ENCODE measurements at places on chromosomes 2 and 18.

DNA sequence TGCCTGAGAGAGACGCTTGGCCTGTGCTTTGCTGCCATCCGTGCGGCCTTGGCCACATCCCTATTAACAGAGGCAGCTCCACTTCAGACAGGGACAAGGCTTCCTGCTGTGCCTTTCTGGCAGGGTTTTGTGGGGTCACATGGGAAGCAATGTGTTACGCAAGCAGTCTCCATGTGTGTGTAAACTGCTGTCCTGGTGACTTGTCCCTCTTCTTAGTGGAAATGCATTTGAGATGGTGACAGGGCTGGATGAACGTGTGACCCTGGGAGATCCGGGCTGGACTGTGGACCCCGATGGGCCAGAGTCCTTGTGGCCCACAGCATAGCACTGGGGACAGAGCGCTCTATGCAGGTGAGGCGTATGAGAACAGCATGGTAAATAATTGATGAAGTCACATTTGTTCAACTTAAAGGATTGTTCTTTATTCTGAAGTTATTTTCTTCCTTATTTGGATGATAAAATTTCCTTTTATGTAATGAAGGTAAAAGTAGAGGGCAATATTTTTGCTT lies 23.2 kb downstream of the ASB1 start:
- DNase-seq, result no peak

DNA sequence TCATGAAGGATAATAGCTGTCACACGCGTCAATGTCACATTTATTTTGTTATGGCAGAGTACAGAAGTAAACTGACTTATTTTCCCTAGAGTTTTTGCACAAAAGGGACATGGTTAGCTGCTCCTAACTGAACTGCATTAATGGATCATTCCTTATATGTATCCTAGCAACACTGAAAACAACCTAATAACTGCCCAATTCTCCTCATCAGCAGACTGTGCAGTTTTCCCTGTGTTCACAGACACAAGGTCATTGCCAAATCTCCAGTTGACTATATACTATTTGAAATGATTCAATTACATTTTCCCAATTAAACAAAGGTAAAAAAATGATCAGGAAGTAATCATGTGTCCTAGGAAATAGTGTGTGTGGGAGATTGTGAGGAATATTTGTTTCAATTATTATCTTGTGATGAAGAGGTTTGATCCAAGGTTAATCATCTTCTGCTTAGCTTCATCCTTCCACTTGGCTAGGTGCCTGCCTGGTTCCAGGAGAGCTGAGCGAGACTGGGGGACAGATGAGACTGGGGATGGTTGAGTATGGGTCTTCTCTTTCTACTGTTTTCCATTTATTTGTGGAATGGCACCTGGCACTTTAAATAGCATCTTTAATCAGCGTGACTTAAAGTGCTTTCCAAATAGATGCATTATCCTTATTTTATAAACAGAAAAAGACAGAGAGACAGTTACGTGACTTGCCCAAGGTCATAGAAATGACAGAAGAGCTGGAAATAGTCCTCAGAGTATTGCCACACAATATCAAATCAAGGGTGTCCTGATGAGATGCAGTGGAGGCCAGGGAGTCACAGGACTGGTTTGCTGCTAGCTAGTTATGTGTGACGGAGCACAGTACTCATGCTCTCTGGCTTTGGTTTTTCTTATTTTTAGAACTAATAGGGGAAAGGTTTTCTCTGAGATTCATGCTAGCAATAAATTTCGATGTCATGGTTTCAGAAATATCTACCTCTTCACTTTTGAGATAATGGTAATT lies 335.6 kb downstream of the PIK3C3 start:
- no peak for DNase-seq

DNA sequence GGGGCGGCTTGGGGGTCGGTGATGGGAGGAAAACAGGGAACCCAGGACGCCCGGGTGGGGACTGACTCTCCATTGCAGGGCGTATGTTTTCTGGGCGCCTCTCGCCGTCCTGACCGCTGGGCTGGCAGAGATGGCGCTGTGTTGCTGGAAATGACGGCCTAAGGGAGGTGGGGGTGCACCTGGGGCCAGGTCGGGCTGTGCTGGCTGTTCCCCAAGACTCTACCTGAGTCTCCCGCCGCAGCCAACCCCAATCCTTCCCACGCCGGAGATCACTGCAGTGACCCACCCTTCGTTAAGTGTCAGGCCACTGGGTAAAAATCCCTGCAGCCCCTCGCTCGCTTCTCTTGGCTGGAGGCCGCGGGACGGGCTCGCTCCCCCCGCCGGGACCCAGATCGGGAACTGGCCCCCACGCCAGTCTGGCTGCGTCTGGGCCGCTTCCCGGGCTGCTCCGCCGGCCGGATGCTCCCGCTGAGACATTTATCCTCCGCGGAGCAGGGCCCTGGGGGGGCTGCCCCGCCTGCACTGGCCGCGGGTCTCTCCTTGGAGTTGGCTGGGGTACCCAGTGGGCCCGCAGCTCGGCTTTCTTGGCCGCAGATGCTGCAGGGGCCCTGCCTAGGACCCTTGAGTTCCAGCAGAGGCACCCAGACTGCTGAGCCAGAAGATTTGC lies 7.8 kb upstream of the ARMC9 start:
- DNase-seq, result no peak

GRCh38 chr2:167692191-167692590 lies 555.2 kb downstream of the STK39 start:
- no peak for DNase-seq

DNA sequence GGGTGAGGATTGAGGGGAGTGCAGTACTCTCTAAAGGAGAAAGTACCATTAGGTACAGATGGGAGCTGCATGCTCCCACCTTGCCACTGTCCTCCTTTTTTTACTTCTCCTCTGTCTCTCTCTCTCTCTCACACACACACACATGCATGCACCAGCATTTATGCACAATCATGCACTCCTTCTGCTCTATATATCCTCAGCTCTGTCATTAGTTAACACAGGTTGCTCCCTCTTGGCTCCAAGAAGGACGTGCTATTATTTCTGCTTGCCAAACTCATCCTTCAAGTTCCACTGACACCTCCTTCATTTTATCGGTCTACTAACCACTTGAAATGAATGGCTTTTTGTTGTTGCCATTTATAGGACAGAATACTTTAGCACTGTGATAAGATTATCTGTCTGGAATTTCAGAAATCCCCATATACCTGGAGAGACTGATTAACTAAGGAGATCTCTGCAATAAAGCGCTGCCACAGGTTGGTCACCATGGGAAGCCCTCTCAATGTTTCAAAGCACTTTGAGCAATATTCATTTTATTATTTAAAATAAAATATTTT lies 178.5 kb upstream of the TRIB2 start:
- DNase-seq, result no peak

GRCh38 chr2:38960609-38961320 lies 71.1 kb downstream of the ARHGEF33 start:
- DNase-seq, result no peak

DNA sequence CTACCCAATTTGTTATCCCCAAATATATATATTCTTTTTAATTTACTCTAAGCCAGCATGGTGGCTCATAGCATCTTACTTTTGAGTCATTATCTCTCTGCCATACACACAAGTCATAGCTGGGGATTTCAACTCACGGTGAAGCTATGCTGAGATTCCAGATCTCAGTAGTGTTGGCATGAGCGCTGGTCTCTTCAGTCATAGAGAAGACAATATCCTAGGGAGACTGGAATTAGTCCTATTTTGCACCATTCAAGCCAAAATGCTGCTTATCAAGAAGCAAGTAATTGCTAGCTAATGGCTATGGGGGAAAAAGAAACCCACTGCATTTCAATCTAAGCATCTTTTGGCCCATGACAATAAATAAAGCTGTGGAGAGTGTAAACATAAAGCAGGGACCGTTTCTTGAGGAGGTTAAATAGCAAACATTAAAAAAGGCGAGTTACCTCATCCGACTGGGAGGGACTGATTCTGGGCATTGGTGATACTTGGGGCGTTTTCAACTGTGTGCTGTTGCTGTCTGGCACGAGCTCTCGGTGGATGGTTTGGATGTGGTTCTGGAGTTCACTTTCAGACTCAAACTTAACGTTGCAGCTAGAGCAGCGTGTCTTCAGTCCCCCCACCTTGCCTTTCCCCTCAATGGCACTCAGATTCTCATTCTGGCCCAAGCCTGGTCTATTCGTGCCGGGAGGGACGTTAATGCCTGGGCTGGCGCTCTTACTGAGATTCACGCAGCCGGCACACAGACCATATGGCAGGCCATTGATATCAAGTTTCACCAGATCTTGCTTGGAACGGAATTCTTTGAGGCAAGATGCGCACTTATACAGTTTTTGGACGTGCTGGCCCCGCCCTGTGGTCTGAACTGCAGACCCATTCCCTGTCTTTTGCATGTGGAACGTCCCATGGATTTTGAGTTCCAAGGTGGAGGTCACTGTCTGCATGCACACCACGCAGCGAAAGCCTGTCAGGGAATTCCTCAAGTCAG lies 127.8 kb downstream of the ZNF521 start:
- no peak for DNase-seq

DNA sequence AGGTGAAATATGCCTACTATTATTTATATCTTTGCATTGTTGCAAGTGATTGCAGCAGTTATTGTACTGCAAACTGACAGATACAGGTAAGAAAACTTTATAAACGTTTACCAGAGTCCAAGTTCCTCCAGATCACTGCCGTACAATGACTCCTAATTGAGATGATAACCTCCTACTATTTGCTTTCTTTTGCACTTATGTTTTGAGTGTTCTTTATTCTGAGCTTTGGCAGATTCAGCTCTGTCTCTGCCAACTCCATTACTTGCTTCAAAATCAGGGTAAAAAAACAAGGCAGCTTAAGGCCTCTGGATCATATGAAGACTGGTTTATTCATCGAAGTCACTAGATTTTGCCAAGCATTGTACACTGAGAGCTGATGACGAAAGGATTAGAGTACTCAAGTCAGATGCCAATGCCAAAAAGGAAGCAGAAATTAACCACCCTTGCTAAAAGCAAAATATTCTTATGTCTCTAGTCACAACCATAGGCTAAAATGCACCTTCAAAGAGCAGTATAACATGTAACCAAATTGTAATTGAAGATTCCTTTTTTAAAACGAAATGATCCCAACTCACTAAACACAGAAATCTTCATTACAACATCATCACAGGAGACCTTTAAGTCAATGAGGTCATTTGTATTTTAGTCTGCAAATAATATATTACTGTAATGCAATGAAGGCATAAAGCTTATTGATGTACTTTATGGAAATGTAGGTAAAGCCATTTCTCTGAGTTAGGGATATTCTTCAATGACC lies 10.5 kb upstream of the IKZF2 start:
- DNase-seq, result no peak

DNA sequence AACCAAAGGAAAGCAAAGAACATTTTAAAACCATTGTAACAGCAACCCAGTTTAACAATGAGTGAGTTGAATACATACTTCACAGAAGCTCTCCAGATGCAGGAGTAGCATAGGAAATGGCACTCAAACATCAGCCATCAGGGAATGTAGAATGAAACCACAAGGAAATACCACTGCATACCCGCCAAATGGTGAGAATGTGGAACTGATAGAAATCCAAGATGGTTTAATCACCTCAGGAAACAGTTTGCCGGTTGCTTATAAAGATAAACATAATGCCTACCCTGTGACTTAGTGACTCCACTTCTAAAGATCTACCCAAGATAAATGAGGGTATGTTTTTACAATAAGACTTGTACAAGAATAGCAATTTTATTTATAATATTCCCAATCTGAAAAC lies 132.0 kb downstream of the GALNT1 start:
- DNase-seq, result no peak

GRCh38 chr2:241107031-241107783 lies 5.1 kb upstream of the MTERF4 start:
- DNase-seq, result no peak

- no peak for DNase-seq
Observed at GRCh38 chr2:43542285-43542933, 53.4 kb downstream of the THADA start.

DNA sequence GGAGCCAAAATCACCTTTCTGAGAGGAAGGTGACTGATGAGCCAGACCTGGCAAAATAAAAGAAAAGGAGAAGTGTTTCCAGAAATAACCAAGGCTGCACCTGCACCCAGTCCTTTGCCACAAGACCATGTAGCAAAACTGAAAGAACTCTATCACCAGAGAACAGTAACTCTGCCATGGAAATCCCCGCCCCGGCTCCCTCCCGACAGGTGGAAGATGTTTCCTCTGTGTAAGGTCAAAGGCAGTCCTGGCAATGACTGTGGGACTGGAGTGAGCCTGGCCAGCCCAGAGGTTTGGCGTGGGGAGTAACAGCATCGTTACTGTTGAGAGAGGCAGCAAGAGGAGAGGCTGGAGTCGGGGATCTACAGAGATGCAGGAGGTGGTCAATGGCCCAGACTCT lies 42.3 kb downstream of the SPRED2 start:
- no peak for DNase-seq

DNA sequence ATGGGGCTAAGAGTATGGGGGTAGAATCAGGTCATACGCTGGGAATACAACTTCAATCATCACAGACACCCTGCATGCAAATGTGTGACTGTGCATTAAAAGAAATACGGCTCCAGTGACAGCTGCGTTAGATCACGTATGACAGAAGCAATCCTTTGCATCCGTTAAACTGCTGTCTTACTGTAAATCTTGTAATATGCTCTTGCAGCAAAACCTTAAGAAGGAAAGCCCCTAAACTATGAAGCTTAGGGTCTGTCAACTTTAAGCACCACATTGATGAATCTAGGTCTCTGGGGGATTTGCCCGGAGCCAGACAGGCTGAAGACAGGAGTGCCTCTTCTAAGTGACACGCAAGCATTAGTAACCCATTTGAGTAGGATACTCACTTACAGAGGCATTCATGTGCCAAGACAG lies 84.7 kb upstream of the EML6 start:
- DNase-seq, result no peak

DNA sequence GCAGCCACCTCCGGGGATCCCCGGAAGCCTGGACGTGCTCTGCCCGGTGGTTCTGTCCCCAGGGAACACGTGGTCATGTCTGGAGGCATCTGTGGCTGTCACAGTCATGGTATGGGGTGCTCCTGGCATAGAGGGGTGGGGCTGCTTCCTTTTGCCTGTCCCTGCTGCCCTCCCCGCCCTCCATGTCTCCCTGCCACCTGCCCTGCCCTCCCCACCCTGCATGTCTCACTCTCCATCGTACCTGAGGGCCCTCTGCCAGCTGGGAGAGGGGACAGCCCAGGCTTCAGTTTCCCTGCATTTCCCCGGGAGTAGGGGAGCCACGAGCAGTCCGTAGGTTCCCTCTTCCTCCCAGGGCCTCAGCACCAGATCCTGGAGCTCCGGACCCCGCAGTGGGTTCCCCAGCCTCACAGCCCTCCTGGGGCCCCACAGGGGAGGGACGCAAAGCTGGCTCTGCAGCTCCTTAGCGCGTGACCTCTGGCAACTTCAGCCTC lies 90.0 kb upstream of the CTDP1 start:
- no peak for DNase-seq

- DNase-seq, result no peak
Observed at GRCh38 chr2:29113027-29113686, 2.1 kb upstream of the CLIP4 start.

DNA sequence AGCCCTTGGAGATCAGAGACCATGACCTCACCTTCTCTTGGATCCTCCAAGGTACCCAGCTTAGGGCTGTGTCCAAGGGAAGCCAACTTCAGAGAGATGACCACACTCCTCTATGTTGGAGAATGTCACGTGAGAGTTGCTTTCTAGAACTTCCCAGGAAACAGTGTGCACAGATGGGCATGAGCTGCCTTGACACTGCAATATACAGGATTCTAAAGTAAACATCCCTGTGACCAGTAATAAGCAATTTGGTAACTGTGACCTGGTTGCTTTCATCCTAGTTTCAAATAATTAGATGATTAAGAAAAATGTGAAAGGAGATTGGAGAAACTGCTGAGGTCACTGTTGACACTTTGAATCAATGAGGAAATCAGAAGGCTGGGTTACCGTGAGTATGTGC lies 181.1 kb upstream of the EPAS1 start:
- DNase-seq, result no peak

- no peak for DNase-seq
Observed at GRCh38 chr2:177708660-177709444, 316.3 kb downstream of the AGPS start.
